ENCODE measurements at places on chromosomes 2 and 18. TPM values are rescaled to one million over a fixed set of nuclear protein-coding genes. Genes with fewer than 3 reads are reported as not detected.

Gene C2orf78
- total RNA-seq, result not detected

Gene RAD51AP2
- not detected for total RNA-seq

Gene C1GALT1C1L
- total RNA-seq, result 0.31 TPM

Gene FASTKD2
- total RNA-seq, result 35.6 TPM

Gene TTC31
- 9.4 TPM for total RNA-seq

Gene GAD1
- total RNA-seq, result not detected

Gene TMEM150A
- 5.9 TPM for total RNA-seq

Gene KIAA2012
- not detected for total RNA-seq

Gene KCNJ3
- not detected for total RNA-seq

Gene TCF4
- 122 TPM for total RNA-seq

Gene GDF7
- 1.3 TPM for total RNA-seq

Gene REEP1
- total RNA-seq, result 0.50 TPM

Gene CRYGC
- not detected for total RNA-seq

Gene CAPN14
- total RNA-seq, result 0.12 TPM

Gene REG3A
- not detected for total RNA-seq

Gene KCNS3
- total RNA-seq, result 0.66 TPM

Gene MEP1B
- total RNA-seq, result not detected

Gene CDH19
- 1.7 TPM for total RNA-seq

Gene HMSD
- not detected for total RNA-seq

Gene SERPINB7
- not detected for total RNA-seq

Gene DNER
- 0.37 TPM for total RNA-seq

Gene ANKRD62
- total RNA-seq, result not detected

Gene PRSS56
- total RNA-seq, result not detected

Gene NABP1
- 27.7 TPM for total RNA-seq

Gene G6PC2
- not detected for total RNA-seq

Gene SERPINB12
- not detected for total RNA-seq

Gene ACMSD
- total RNA-seq, result not detected

Gene ATOH8
- 66.5 TPM for total RNA-seq

Gene AGXT
- total RNA-seq, result not detected

Gene SMIM21
- not detected for total RNA-seq

All from aortic smooth muscle cell (primary cell).